Left hindlimb (tissue), 1 donor: ENCODE measurements at places on chromosomes 6 and 20.

- DNase-seq = no peak
Observed at GRCh38 chr6:8958894-8959511, 523.7 kb upstream of the SLC35B3 start.

GRCh38 chr6:109165392-109165974, 70.2 kb downstream of the CEP57L1 start:
- DNase-seq = peak; percentile 53

GRCh38 chr6:154274168-154274567, 82.4 kb downstream of the IPCEF1 start:
- DNase-seq = no peak

DNA sequence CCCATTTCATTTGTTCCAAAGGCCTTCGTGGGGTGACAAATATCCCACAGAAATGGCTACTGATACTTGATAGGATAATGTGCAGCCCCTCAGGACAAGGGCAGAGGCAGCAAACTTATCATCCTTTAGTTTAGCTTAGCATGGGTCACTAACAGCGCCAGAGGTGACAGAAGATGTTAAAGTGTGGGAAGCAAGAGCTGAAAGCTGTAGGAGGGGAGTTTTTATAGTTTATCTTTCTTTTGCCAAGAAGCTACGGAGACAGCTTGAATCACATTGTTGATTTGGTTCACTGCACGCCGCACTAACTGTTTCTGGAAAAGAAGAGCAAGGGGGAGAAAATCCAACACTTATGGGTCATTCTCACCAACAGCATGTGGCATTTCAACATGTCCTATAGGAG, 773.9 kb upstream of the MMS22L start:
- no peak for DNase-seq

- DNase-seq = peak; percentile 84
Observed at GRCh38 chr6:2952557-2953095, 18.7 kb downstream of the SERPINB6 start.

DNA sequence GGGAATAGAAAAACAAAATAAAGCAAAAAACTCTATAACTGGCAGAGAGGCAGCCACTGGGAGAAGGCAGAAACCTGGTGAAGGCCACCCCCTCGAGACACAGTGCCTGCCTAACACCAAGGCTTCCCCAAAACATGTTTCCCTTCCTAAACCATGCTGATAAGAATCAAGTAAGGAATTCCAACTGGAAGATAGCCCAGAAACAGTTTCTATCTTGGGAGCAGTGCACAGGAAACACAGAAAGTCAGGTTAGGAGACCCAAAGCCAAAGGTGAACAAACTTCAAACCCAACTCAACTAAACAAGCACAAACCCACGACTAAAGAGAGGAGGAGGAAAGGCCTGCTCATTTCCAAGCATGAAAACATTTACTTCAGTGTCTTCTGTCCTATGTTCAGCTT, 433.7 kb upstream of the RGS17 start:
- DNase-seq = no peak
